Gastroesophageal sphincter (tissue), 4 donors: ENCODE measurements at places on chromosomes 2 and 18. TPM values are rescaled to one million over a fixed set of nuclear protein-coding genes. Genes with fewer than 3 reads are reported as not detected.

IL1R1 gene
- total RNA-seq = 51.1 TPM

- ATAC-seq = no peak
Observed at GRCh38 chr2:41736105-41736567, 311.7 kb upstream of the PKDCC start.

DNA sequence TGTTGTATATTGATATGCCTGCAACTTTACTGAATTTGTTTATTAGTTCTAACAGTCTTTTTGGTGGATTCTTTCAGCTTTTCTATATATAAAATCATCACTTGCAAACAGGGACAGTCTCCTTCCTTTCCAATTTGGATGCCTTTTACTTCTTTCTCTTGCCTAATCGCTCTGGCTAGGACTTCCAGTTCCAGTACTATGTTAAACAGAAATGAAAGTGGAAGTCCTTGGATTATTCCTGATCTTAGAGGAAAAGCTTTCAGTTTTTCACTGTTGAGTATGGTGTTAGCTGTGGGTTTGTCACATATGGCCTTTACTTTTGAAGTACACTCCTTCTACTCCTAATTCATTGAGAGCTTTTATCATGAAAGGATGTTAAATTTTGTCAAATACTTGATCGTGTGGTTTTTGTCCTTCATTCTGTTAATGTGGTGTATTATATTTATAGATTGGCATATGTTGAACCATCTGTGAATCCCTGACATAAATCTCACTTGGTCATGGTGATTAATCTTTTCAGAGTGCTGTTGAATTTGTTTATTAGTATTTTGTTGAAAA is 52.9 kb downstream of the REL start:
- ATAC-seq = peak; percentile 62

GRCh38 chr2:113126845-113127645 is at the start of gene IL1RN:
IL1RN (plus strand) TSS chr2:113127598; CDS start chr2:113127625, 27 bp downstream.
- ATAC-seq = peak; percentile 27

MFSD2B gene
- not detected for total RNA-seq

GRCh38 chr2:85263591-85263990 is 64.2 kb downstream of the TGOLN2 start:
- no peak for ATAC-seq

DNA sequence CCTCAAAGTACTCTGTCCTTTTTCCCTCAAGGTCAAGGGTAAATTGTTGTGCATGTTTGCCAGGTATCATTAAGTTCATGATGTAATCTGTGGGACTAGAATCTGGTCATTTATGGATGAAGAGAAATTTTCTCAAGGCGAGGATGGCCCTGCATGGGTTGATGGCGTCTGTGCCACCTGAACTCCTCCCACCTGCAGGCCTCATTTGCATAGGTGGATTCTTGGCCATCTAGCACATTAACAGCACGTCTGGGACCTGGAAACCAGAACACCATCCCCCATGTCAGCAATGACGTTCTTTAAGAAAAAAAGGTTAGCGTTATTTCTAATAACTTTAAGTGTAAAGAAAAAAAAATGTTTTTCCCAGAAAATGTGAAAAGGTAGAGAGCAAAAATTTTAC is 145.8 kb downstream of the ESCO1 start:
- no peak for ATAC-seq

DNA sequence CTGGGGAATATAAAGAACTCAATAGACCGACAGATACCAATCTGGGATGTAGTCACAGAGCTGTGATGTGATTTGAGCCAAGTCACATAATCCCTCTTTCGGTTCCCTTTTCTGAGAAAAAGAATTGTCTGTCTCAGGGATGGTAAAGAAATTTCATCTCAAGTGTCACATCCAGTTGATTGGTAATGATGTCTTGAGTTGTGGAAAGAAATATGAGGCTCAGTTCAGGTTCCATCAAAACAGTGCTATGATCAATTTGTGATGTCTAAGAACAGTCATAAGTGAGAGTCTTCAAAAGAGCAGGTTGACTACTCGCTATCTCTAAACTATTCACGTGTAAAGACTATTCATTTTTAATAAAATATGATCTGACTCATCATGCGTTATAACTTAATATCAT is 223.3 kb downstream of the METTL4 start:
- no peak for ATAC-seq

- no peak for ATAC-seq
Observed at GRCh38 chr2:109123586-109124201, 5.3 kb upstream of the SH3RF3 start.

SYT4 gene
- not detected for total RNA-seq

DNA sequence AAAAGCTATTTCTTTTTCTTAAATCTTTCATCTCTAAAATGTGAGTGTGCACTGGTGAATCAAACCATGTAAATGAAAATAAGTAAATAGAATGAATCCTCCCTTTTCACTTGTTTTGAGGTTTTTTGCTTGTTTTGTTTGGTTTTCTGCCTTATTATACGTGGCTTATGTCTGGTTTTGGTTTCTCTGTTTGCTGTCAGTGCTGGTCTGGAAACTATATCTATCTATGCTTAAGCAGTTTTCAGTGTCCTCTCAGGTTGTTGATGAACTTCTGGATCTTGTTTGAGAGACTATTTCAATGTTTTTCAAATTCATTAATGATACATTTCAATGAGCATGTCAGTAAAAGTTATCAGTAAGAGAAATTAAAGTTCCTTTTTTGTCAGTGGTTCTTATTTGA is 48.1 kb upstream of the TNFRSF11A start:
- no peak for ATAC-seq

GRCh38 chr2:232473467-232473890 is 14.2 kb downstream of the ECEL1 start:
- no peak for ATAC-seq

DNA sequence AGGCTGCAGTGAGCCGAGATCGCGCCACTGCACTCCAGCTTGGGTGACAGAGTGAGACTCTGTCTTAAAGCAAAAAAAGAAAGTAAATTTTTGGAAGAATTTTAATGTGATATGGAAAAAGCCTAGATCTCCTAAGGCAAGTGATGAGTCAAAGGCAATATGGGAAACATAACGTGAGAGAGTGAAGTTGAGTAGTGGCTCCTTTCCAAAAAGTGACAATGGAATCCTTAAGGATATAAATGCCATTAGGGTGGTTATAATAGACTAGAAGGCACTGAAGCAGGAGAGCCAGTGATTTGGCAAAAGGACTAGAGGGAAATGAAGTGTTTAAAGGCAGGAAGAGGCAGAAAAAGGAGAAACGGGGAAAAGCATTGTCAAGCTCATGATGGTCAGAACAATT is 25.6 kb downstream of the ARHGAP28 start:
- ATAC-seq = no peak

DNA sequence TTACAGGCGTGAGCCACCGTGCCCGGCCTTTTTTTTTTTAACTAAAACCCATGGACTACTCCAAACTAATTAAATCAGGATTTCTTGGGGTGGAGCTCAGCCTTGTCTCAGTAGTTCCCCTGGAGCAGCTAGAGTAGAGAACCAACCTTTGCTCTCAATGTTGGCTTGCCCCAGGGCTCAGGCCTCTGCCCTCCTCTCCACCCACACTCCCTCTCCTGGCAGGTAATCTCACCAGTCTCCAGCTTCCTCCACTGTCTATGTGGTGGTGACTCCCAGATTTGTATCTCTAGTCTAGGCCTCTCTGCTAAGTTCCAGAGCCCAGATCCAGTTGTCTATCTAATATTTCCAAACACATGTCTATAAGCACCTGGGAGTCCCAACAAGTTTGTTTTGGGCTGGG is 9.6 kb upstream of the MTA3 start:
- no peak for ATAC-seq

SERPINB4 gene
- 23.5 TPM for total RNA-seq

GRCh38 chr18:25454270-25454659 is 102.3 kb upstream of the ZNF521 start:
- ATAC-seq = no peak

GPR17 gene
- total RNA-seq = 0.35 TPM

IL37 gene
- not detected for total RNA-seq

- no peak for ATAC-seq
Observed at GRCh38 chr2:119517433-119517832, 6.8 kb downstream of the SCTR start.

GPN1 gene
- 20.9 TPM for total RNA-seq

MYO3B gene
- not detected for total RNA-seq

- no peak for ATAC-seq
Observed at GRCh38 chr2:69499242-69499641, 62.0 kb upstream of the NFU1 start.

CDH2 gene
- 52.9 TPM for total RNA-seq

DNA sequence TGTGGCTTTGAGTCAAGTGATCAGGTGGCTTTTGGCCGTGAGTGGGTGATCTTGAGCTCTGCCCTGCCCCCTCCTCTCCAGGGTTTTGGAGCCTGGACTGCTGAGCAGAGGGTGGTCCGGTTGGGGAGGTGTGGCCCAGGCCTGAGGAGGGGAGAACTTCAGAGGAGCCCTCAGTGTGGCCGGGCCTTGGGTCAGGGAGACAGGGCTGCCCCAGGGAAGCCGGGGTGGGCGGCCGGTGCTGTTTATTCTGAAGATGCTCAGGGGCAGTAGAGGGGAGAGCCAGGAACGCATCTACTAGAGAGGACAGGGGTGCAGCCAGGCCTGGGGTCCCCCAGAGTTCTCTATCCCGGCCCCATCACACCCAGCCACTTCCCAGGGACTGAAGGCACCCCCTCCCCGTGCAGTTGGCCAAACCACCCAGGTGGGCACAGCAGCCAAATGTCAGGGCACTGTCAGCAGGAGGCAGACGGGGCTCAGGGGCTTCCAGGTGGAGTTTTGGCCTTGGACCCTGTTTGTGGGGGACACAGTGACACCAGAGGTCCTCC is 963 bp downstream of the ERFE start:
- no peak for ATAC-seq

DNA sequence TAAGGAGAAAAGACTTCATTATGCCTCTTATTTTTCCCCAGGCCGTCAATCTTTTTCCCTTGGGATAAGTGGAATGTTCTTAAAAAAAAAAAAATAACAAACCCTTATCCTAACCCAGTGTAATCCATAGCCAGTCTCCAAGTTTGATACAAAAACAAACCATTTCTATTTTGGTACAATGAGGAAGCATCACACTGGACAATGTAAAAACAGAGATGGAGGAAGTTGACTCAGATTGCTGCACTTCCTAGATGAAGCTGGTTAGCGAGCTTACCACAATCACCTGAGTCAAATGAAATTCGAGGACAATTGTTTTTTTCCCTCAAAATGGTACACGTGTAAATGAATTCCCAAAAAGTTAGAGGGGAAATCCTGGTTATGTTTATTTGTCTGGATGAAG is 259.7 kb downstream of the TCF4 start:
- peak; percentile 78 for ATAC-seq

SCTR gene
- not detected for total RNA-seq

DNA sequence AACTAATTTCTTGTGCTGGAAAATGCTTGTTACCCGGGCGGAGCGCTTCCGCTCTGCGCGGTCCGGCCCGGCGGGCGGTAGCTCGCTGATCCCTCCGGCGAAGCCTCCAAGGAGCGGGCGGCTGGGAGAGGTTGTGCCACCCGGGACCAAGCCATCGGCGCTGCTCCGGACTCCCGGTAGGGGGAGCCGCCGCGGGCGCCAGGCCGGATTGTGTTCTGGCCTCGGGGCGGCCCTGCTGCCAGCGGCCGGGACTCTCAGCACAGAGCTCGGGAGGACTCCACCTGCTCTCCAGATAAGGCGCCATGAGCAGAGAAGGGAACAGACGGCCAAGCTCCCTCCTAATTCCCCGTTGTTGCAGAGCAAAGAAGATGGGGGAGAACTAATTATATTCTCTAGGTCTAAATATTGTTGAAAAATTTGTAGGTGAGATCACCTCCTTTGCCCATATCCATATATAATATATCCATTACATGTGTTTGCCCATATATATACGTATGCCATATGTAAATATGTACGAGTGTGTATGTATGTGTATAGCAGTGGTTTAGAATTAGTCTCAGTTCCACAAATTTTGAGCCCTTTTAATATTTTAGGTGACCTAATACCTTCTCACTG is 13.8 kb upstream of the SATB2 start:
- ATAC-seq = peak; percentile 73

NT5DC4 gene
- not detected for total RNA-seq

GRCh38 chr2:71934595-71935261 is 212.9 kb downstream of the CYP26B1 start:
- peak; percentile 60 for ATAC-seq

DNA sequence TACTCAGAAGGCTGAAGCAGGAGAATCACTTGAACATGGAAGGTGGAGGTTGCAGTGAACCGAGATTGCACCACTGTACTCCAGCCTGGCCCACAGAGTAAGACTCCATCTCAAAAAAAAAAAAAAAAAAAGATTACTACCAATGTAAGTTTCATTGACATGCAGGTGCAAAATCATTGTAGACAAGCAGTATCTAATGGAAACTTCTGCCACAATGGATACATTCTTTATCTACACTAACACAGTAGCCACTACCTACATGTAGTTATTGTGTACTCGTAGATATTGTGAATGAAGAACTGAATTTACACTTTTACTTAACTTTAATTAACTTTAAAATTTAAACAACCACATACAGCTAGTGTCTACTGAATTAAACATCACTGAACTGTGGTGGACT is 10.6 kb downstream of the PPP3R1 start:
- ATAC-seq = no peak

DNA sequence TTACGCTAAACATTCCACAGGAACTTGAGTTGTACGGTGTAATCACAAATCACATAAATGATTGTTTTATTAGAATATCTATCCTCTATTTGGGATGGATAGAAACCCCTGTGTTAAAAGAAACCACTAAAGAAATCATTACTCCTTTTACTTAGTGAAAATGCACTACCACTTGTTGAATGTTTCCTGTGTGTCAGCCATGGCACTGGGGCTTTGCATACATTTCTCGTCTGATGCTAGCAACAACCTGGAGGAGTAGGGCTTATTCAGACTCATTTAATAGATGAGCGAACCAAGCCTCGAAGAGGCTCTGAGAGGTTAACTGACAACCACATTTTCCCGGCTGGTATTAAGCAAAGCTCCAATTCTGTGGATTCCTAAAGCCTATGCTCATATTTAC is 60.5 kb upstream of the PELI1 start:
- no peak for ATAC-seq

GRCh38 chr2:232731470-232731869 is 34.3 kb downstream of the GIGYF2 start:
- no peak for ATAC-seq

- ATAC-seq = peak; percentile 11
Observed at GRCh38 chr18:23302851-23303527, 150.1 kb upstream of the RIOK3 start.

GRCh38 chr18:35811896-35812295 is 160.6 kb upstream of the RMP24 start:
- ATAC-seq = no peak

GRCh38 chr2:60629801-60630385 is 76.4 kb upstream of the BCL11A start:
- ATAC-seq = no peak

DNA sequence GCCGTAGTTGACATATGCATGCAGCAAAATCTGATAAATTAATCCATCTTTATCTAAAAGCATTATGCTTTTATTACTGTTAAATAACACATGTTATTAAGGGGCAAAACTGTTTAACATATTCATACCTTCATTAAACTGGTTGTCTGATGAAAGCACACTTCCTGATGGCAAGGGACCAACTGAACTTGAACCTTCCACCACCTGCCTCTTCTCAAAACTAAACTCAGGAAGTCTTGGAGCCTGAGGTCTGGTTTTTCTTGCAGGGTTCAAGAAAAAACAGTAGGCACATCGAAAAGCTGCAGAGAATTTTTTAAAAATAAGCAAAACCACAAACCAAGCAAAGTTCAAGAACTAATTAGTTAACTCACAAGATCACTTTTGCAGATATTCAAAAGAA is 64.9 kb downstream of the LNPK start:
- no peak for ATAC-seq

- no peak for ATAC-seq
Observed at GRCh38 chr2:121297217-121297830, 12.3 kb upstream of the TFCP2L1 start.
